Suppressor macrophage treated with lipopolysaccharide for 4 hours (primary cell): ENCODE measurements at places on chromosomes 13 and 19.

GRCh38 chr13:71096421-71096820 is 770.6 kb downstream of the DACH1 start:
- no peak for DNase-seq

DNA sequence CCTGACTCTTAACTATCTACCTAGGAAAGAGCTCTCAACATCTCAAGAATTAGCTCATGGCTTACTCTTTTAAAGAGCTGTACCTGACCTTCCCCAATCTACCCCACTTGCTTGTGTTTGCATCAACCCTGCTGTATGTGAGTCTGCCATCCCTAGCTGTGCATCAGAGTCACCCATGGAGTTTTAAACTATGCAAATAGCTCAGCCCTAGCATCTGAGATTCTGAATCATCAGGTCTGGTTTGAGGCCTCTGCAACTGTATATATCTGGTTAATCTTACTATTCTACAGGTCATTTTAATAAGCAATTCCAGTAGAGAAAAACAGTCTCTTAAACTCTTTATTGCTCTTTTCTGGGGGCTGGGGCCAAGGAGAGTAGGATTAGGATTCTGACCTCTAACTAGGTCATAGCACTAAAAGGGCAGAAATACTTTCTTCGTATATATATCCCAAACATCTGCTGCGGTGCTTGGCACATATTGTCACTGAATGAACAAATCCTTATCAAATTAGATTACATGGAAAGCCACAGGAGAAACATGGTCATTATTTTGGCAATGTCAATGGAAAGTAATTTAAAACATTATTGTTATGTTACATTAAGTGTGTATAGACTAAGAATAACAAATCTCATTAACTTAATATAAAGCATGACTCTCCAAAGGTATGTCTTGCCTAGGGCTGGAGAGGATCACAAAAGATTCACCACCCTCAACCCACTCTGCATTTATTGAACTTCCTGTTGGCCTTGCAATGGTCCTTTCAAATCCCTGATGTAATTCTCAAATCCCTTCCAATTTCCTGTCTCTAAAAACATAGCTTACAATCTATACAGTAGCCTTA is 232.2 kb downstream of the DACH1 start:
- no peak for DNase-seq

- no peak for DNase-seq
Measured at GRCh38 chr13:91212231-91212630, 135.3 kb upstream of the MIR17HG start.

GRCh38 chr19:43551399-43552197 is 18.6 kb downstream of the ZNF575 start:
- no peak for DNase-seq

DNA sequence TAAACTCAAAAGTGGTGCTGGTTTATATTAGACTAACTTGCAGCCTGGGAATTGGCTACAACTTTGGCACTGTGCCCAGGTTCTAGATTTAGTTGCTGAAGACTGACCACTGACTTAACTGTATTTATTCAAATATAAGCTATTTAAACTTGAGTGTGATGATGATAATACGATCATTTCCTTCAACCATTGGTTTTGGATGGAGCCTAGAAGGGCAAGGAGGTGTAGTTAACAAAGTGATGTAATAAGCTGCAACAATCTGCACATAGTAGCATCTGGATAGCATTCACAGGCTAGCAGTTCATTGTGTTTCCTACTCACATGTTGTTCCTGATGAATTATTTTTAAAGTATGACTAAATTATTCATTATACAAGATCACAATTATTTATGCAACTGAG is 55.2 kb upstream of the DACH1 start:
- DNase-seq, result no peak

GRCh38 chr19:16143399-16144215 is at the start of gene HSH2D:
HSH2D (plus strand) TSS chr19:16143685; CDS start chr19:16148751, 5,066 bp downstream.
- DNase-seq, result peak; percentile 52

DNA sequence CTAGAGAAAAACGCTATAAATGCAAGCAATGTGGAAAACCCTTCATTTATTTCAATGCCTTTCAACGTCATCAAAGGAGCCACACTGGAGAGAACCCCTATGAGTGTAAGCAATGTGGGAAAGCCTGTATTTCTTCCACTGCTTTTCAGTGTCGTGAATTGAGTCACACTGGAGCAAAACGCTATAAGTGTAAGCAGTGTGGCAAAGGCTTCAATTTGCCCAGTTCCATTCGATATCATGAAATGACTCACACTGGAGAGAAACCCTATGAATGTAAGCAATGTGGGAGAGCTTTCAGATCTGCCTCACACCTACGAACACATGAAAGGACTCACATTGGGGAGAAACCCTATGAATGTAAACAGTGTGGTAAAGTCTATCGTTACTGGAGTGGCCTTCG is 27.4 kb downstream of the ZNF20 start:
- DNase-seq, result no peak

GRCh38 chr13:66829803-66830202 is 400.3 kb downstream of the PCDH9 start:
- no peak for DNase-seq

GRCh38 chr19:35449359-35450043 is 1.4 kb downstream of the FFAR2 start:
- DNase-seq, result peak; percentile 90

GRCh38 chr19:13839130-13839937 is 37.6 kb upstream of the NANOS3 start:
- DNase-seq, result peak; percentile 96

GRCh38 chr13:71727662-71728061 is 139.3 kb downstream of the DACH1 start:
- no peak for DNase-seq

DNA sequence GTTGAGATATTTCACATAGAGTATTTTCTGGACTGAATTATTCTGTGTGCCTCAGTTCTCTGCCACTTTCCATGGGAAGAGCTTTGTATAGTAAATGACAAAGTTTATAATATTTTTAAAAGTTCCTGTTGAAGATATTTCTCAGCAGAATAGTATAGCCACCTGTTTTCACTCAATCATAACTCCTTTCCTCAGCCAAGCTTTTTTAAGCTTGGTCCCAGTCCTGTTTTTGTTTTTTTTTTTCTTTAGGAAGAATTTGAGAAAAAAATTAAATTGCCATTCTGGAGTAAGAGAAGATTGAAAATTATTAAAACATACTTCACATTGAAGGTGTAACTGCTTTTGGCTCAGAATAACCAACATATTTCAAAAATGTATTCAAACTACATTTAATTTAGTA is 55.5 kb downstream of the ENOX1 start:
- no peak for DNase-seq

DNA sequence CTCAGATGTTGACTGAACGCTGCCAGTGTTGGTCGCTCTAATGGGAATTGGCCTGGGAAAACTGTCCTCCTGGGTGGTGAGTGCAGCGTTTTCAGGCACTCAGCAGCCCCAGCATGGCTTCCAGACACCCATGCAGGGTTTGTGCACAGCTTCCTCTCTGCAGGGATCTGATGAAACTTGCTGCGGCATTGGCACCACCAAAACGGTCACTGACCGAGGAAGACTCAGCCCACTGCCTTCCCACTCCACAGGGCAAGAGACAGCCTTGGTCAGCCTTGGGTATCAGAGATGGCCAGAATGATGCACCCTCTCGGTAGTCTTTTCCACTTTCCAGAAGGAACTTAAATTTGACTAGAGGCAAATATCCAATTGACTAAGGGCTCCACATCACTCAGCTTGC is 398.9 kb downstream of the IRS2 start:
- peak; percentile 71 for DNase-seq

- DNase-seq, result peak; percentile 82
Measured at GRCh38 chr19:982567-983170, 1.5 kb upstream of the WDR18 start.
